ENCODE measurements at places on chromosomes 13 and 19.
A peak's percentile ranks its signal among the peaks of the same experiment; 100 is the strongest.

GRCh38 chr13:69970520-69970919 is 137.1 kb upstream of the ATXN8OS start:
- no peak for DNase-seq

- DNase-seq = no peak
Observed at GRCh38 chr19:4174213-4174894, 8.0 kb downstream of the SIRT6 start.

- DNase-seq = no peak
Observed at GRCh38 chr13:106418556-106418955, 116.9 kb downstream of the EFNB2 start.

DNA sequence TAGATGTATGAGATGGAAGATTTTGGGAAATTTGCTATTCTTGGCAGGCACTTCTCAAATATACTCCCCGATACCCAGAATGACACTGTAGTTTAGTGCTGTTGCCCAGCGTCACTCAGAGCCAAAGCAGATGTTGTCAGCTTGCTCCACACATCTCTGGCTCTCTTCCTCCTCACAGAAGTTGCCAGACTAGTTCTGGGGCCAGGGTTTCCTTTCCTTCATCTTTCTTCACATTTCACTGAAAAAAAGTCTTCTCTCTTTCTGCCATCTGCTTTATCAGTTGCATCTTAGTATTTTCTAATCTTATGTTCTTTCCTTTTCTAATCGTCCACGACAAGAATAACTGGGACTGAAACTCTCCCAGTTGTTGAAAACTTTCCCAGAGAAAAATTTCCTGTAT is 251.4 kb downstream of the RGCC start:
- DNase-seq = no peak

DNA sequence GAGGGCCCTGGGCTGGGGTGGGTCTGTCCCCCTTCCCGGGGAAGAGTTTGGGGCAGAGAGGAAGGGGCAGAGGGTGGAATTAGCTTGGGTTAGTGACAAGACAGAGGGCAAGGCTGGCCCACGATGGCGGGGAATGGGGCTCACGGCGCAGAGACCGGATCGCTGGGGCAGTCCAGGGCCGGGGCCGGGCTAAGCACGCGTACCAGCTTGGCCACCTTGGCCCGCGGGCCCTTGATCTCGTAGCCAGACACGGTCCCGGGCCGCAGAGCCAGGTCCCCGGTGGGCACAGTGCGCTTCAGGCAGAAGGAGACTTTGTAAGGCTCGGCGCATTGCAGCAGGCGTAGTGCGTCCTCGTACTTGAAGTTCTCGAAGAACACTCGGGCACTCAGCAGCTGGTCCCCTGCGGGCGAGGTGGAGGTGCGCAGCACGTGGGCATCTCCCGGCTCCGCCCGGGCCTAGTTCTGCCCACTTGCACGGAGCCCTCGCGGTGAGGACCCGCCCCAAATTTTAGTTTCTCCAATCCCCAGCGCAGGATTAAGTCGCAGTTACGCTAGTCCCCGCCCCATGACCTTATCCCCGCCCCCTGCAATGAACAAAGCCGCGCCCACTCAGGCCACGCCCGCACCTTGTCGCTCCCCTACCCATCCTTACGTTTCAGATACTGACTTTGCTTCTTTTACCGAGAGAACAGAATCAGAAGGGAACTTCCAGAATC is 8.6 kb upstream of the HIPK4 start:
- DNase-seq = no peak

DNA sequence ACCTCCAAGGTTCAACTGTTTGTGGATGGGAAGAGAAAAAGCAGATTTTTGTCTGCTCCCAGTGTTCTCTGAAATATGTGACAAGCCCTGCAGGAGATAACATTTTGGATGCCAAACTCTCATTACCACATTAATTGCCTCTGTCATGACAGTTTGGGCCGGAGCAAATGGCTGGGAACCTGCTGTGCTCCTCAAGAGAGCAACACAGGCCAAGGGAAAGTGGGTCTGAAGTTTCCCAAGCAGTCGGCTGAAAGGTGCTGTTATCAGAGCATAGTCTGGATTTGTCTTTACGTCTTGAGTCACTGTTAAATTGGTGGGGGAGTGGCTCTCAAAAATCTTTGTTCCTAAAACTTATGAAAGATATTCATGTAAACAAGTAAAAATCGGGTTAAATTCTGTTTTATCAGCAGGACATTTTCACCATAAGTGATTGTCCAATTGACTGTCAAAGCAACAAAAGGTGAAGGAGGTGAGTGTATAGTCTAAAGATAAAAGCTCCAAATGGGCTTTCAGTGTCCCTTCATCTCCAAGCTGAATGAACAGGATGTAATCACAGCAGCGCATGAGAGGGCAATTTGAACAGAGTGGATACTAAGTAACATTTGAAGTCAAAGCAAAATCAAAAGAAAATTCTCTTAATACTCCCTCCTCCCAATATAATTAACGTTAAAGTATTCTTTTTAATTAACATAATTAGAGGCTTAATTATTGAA is 844.8 kb downstream of the PCDH17 start:
- DNase-seq = no peak

GRCh38 chr19:16897856-16898161 is 9.0 kb downstream of the F2RL3 start:
- DNase-seq = no peak

GRCh38 chr19:20051841-20052768 is 12.8 kb upstream of the ZNF682 start:
- peak; percentile 46 for DNase-seq

DNA sequence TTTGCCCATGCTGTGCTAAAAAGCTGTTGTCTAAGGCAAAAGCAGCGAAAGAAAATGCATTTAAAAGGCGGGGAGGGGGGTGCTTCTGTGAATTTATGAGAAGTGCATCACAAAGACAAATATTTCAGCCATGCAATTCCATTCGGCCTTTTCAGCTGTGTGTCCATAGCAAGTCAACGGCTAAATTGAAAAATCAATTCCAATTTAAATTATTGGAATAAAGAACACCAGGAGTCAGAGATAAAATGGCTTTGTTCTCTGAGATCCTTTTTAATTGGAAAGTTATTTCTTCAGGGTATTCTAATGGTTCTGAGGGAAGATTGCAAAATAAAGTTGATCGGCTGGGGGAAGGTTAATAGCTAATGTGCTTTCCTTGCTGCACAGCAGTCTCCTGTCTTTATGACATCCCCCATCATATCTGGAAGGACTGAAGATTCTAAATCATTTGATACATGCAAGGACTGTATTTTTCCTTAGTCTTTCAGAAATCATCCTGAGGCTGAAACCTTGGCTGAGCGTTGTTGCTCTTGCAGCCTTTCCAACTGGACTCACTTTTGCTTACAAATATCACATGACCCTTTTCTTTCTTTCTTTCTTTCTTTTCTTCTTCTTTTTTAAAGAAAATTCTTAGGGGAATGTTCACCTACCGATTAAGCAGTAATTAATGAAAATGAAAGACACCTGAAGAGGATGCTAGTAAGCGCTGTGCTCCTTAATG is 647.1 kb downstream of the DACH1 start:
- no peak for DNase-seq

- DNase-seq = no peak
Observed at GRCh38 chr19:51766461-51766860, 5.5 kb downstream of the FPR2 start.

DNA sequence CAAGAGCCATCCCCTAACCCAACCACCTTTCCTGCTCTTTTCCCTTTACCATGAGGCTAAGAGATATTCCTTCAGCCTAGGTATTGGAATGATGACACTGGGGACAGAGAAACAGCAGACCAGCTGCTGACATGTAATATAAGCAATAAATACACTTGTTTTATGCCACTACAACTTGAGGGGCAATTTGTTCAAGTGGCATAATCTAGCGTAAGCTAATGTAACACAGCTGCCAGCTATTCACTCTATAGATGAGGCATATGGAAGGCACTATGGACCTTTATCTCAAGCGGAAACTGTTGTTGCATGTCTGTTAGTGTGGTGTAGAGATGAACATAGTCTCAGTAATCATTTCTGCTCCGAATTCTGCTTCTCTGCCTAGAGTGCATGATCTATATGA is 111.1 kb downstream of the STARD13 start:
- peak; percentile 25 for DNase-seq
